Psoas muscle (tissue), 8 donors: ENCODE measurements at places on chromosomes 5 and 9. TPM values are rescaled to one million over a fixed set of nuclear protein-coding genes. Genes with fewer than 3 reads are reported as not detected.

THBS4 gene
- polyA plus RNA-seq = 49.0 TPM

GRCh38 chr5:120052916-120053828, 410.9 kb upstream of the PRR16 start:
- no peaks in the 10 kb centered on the region for H3K27me3 ChIP-seq
- no peak overlapping the region for H3K27ac ChIP-seq
- no peak overlapping the region for H3K4me3 ChIP-seq
- H3K36me3 ChIP-seq = no peaks in the 10 kb centered on the region

ANKRD33B gene
- polyA plus RNA-seq = 5.0 TPM

DNA sequence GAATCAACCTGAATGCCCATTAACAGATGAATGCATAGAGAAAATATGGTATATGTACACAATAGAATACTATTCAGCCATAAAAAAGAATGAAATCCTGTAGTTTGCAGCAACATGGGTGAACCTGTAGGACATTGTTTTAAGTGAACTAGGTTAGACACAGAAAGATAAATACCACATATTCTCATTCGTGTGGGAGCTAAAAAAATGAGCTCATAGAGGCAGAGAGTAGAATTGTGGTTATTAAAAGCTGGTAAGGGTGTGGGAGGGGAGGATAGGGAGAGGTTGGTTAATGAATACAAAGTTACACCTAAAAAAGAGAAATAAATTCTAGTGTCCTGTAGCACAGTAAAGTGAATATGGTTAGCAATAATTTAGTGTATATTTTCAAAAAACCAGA, 23.5 kb downstream of the PTTG1 start:
- H3K4me1 ChIP-seq = no peaks in the 10 kb centered on the region
- no peak for DNase-seq
- H3K36me3 ChIP-seq = no peaks in the 10 kb centered on the region
- no peak overlapping the region for H3K27ac ChIP-seq
- no peak overlapping the region for H3K4me3 ChIP-seq

GRCh38 chr9:23123048-23123632, 676.5 kb downstream of the DMRTA1 start:
- DNase-seq = no peak
- no peaks in the 10 kb centered on the region for H3K27me3 ChIP-seq
- no peaks in the 10 kb centered on the region for H3K4me1 ChIP-seq
- no peak overlapping the region for H3K4me3 ChIP-seq
- H3K27ac ChIP-seq = no peak overlapping the region

DNA sequence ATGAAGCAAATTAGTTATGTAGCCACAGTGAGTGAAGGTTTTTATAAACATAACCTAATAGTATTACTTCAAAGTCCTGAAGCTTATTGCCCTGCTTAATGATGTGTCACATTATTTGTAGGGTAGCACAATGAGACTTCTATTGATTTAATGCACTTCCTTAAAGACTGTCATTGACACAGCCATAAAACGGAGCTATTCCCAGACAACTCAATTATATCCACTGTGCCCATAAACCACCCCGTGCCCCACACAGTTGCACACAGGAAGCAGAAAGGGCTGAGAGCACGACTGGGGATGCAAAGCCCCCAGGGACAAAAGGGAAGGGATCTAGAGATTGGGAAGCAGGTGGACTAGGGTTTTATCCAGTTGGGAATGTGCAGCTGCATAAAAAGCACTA, 37.0 kb downstream of the TRIM32 start:
- no peaks in the 10 kb centered on the region for H3K36me3 ChIP-seq
- DNase-seq = no peak
- no peak overlapping the region for H3K4me3 ChIP-seq
- no peak overlapping the region for H3K27ac ChIP-seq
- H3K27me3 ChIP-seq = no peaks in the 10 kb centered on the region

DNA sequence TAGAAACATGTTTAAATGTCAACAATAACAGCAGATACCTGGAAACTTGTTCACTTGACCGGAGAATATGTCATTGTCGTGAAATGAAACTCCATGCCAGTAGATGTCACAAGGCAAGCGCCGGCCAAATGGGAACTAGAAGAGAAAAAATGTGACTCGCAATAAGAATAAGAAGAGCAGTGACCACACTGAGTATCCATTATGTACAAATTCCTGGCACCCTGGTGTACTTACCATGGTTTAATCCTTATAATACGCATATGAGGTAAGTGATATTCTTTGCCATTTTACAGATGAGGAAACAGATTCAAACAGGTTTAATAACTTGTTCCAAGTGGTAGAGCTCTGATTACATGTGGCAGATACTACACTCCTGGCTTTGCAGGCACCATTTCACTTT, 53.9 kb downstream of the TTLL11 start:
- H3K4me3 ChIP-seq = no peak overlapping the region
- peak; percentile 33 for DNase-seq
- H3K36me3 ChIP-seq = peaks cover 24% of the 10 kb centered on the region

GRCh38 chr5:129506086-129506485, 46.0 kb downstream of the ADAMTS19 start:
- H3K4me1 ChIP-seq = no peaks in the 10 kb centered on the region
- H3K27ac ChIP-seq = no peak overlapping the region
- no peaks in the 10 kb centered on the region for H3K36me3 ChIP-seq
- no peak overlapping the region for H3K4me3 ChIP-seq
- DNase-seq = no peak
